ENCODE measurements at places on chromosomes 13 and 19.

- no peak for DNase-seq
These were observed 22.0 kb upstream of the SLC7A9 start for GRCh38 chr19:32891609-32892008.

GRCh38 chr13:77506874-77507273 lies 28.6 kb upstream of the SCEL start:
- DNase-seq = no peak

DNA sequence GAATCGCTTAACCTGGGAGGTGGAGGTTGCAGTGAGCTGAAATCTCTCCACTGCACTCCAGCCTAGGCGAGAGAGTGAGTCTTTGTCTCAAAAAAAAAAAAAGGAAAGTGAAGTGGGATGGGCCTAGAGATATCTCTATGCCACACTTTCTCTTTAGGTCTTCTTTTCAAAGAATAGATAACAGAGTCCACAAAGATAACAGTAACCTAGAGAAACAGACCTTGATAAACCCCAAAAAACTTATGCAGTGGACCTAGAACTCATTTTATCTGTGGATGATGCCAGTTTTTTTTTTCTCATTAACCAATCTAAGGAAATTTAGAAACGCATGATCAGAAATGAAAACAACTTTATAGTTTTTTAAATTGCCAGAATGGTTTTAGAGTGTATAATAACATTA lies 227.4 kb downstream of the LHFPL6 start:
- no peak for DNase-seq

DNA sequence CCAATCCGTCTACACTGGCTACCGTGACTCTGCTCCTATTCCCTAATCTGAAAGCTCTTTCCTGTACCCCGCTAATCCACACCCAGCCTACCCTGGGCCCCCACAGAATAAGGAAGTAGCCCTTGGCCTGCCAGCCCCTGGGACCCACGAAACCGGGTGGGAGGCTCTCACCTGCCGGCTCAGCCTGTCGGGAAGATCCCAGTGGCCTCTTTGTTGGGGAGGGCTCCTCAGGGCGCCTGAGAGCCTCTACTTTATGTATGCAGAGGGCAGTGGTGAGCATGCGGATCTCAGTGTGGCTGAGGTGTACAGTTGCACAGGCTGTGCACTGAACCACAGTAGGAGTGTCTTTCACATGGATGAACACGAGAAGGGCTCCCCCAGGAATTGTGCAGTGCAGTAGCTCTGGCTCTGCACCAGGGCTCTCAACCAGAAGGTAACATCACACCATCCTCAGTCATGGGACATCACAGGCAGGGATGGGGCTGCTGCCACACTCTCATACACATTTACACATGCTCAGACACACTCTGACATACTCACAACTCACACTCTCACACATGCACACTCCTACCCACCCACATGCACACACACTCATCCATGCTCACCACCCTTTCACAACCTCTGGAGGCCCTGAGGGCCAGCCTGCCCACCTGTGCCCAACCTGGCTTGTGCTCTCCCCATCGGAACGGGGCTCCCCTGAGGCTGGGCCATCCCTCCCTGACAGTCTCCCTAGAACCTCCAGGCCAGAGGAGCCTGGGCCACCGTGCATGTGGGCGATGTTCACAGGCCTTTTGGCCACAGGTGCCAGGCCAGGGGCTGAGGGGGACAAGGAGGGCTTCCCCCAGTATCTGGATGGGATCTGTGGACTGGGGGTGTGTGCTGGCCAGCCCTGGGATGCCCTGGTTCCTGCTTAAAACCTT lies 135.0 kb downstream of the URI1 start:
- no peak for DNase-seq

DNA sequence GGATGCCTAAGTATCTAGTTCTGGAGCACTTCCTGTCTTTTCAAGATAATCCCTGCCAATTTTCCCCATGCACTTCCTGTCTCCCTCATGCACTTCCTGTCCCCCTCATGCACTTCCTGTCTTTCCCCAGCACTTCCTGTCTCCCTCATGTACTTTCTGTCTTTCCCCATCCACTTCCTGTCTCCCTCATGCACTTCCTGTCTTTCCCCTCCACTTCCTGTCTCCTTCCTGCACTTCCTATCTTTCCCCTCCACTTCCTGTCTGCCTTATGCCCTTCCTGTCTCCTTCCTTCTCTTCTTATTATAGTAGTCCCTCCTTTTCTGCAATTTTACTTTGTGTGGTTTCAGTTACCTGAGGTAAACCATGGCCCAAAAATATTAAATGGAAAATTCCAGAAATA lies 3.0 kb upstream of the TNNT1 start:
- no peak for DNase-seq

- no peak for DNase-seq
These were observed 11.6 kb downstream of the TMPRSS9 start for GRCh38 chr19:2371656-2372055.

DNA sequence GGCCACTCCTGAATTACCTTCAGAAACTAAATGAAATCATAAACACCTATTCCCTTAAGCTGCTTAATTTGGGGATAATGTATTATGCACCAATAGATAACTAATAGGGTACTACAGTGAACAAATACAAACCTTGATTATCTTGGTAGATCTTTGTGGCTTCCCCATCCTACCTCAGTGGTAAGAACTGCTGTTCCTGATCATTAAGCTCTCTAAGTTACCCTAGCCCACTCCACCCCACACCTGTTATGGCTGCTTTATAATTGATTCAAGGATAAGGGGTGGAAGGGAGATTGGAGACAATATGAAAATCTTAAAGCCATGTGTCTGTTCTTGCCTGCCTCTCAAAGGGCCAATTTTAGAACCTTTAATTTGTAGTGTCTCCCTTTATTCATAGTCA lies 121.2 kb downstream of the LMO7 start:
- no peak for DNase-seq

DNA sequence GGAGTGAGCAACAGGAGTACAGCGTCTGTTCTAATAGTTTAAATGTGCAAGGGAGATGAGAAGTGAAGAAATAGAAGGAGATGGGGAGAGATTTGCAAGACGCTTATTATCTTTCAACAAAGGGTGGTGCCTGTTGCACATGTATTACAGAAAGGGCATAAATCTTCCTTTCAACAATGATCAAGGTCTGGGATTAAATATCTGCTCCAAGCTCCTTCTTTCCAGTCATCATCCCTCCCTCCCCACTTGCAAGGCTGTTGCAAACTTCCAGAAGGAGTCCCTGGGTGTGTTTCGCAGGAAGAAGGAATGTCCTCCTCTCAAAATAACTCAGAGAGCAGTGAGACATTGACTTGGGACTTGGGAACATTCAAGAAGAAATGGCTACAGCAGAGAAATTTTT lies 63.5 kb upstream of the MYCBP2 start:
- no peak for DNase-seq

- DNase-seq = no peak
These were observed 23.3 kb upstream of the STARD13 start for GRCh38 chr13:33308863-33309262.

GRCh38 chr13:39411511-39411910 lies 191.5 kb downstream of the LHFPL6 start:
- no peak for DNase-seq

DNA sequence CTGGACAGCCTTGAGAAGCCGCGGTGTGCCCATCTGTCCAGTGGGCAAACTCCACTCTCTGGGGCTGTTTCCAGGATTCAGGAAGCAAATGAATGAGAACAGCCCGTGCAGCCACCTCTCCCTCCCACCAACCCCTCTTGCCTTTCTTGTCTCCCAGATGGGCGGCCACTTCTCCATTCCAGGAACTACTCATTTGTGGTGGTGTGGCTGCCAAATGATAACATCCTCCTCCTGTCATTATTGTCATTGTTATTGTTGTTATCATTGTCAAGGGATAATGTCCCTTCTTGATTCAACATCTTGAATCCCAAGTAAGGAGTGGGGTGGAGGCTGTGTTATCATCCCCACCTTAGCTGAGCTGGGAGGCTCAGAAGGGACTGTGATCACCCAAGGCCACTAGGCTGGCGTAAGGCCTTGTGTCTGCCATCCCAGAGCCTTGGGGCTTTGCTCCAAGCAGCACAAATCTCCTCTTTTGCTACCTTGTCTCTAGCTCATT lies 1.6 kb downstream of the DNM2 start:
- no peak for DNase-seq

- no peak for DNase-seq
These were observed 54.6 kb downstream of the ARHGAP35 start for GRCh38 chr19:46915386-46915785.

Measured in NCI-H2107 (cell line).